Stimulated activated naive B cell treated with anti-CD40 and anti-IgM and Interleukin-4, amounts not matched to agents 10 μg/mL and 1 μg/mL and 100 μg/mL, for 72 hours (primary cell): ENCODE measurements at places on chromosomes 4 and X.

- no peak for DNase-seq
Measured at GRCh38 chrX:97026406-97026805, 142.7 kb downstream of the RPA4 start.

DNA sequence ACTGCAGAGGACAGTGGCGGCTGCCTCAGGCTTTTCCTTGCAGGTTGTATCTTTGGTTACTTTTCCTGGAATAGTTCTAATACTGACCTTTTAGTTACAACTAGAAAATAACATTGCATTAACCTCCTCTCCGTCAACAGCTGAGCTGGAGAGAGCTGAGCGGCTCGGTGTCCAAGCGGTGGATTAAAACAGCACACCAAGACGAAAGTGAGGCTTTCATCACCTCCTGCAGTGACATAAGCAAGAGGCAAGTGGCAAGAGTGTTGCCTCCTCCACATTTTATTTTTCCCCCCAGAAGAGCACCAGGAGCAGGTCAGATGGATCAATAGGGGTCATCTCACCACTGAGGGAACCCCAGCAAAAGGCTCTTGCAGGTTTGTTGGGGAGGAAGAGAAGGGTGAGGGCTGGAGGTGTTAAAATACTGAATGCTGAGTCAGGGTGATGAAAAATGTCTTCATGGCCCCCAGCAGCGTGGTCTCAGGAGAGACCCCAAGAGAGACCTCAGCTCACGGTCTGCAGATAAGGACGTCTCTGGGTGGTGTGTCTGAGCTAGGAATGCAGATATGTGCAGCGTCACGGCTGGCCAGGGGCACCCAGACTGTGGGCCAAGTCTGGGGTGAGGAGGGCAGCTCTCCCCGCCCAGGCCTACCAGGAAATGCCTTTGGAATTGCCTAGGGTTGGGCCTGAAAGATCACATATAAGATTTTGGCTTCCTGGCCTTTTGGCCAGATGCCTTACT lies 50.3 kb downstream of the CASP3 start:
- no peak for DNase-seq

- DNase-seq = peak; percentile 74
Measured at GRCh38 chrX:12956704-12957534, 18.0 kb upstream of the TMSB4X start.

DNA sequence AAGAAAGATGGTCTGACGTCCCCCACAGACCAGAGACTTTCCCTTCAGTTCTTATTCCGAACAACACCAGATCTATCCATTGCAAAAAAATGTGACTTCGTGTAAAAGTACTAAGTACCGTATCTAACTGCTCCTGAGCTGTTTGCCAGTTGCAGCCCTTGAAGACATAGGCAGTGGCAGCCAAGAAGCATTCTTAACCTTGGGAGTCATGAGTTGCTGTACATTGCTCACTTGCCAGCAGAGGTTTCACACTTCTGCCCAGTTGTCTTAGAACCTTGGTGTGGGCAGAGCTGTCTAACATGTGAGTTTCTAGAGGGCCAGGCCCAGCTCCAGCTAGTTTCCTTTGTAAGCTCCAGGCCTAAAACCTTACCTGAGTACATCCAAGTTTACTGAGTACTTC lies 10.5 kb upstream of the CHRDL1 start:
- no peak for DNase-seq

DNA sequence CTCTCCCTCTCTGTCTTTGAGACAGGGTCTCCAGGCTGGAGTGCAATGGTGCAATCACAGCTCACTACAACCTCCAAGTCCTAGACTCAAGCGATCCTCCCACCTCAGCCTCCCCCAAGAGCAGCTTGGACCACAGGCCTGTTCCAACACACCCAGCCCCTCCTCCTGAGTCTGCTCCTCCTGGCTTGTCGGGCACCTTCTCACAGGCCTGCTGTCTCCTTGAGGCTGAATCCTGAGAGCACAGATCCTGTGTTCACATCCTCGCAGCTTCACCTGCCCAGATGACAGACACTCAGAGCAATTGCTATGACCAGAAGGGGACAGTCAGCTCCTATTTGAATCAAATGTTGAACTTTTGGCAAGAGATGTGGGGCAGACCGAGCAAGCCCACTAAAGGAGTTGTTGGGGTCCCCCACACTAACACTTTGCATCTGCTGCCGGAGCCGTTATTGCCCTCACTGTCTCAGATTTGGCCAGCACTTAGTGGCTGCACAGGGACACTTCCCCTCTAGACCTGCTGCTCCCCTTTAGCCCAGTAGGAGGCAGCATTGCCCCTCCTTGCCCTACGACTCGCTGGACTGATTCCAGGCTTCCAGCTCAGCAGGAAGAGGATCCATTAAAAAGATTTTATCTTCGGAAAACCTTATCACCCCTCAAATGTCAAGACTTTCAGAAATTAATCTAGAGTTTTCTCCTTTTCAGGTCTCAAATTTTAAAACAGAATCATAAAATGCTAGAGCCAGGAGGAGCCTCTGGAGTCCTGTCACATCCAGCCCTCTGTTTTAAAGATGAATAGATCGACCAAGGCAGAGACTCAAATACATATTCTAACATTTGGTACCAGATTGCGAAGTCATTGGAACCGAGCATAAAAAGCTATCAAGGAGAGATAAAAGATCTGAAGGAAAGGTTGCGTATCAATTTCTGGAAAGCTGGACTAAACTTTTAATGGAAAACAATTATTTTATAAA lies 113.7 kb downstream of the USP46 start:
- peak; percentile 35 for DNase-seq

DNA sequence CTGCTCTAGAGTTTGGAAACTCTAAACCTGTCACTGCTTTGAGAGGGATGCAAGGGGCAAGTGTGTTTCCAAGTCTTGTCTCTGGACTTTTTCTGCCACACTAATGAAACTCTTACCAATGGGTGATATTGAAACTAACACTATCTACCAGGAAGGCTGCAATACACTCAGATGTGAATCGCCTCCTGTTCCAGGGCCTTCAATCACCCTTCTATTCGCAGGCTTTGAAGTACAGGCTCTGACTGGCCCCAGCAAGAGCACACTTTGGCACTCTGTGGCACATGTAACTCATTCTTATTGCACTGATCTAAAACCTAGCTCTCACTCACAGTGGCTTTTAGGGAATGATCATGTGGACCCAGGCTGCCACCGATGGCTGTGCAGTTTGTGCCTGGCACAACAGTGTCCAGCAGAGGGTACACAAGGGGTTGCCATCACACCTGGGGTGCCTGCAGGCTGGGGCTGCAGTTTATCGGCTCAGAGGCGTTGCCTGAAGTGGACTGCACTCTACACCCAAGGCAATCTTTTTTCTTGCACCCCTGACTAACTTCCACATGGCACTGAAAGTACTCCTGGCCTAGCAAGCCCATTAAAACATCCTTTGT lies 210.8 kb downstream of the MGST2 start:
- no peak for DNase-seq

DNA sequence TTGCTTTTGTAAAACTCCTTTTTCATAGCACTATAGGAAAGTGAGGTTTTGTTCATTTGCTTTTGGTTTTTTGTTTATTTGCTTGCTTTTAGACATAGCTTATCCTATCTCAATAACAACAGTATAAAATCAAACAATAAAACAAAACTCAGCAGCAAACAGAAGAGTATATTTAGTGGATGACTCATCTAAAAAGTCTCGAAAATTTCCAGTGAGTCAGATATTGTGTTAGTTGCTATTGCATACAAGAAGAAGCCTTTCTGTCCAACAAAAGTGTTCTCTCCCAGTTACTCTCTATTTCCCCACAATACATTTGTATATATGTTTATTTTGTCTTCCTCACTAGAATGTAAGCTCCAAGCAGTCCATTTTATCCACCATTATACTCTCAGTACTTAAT lies 36.0 kb upstream of the NPNT start:
- no peak for DNase-seq

DNA sequence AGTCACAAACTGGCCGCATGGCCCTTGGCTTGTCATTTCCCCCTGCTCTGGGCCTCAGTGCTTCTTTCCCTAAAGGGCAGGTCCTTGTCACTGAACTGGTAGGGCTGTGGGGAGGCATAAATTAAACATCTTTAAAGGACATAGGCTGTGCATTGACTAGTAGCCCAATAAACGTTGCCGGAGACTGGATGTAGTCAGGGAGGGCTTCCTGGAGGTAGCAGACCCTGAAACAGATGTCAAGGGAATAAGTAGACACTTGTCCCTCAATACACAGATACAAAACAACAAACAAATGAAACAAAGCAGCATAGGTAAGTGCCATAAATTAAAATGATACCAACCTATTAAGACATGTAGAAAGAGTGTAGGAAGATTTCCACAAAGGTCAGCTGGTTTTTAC lies 71.8 kb upstream of the PSAPL1 start:
- DNase-seq = no peak

DNA sequence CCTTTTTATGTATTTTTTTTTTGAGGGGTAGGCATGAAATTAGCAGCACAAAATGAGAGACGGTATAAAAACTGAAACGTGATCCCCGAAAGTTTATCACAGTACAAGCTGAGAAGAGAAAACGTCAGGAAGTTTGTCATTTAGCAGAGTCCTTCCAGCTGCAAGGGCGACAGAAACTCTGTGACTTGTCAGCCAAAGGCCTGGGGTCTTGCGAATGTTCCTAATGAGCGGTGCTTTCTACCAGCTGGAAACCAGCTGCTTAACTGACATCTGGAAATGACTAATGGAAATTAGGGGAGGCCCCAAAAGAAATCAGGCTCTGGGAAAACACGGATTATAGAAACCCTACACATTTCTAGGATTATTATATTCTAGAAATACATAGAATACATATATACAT lies 66.5 kb downstream of the CHRNA9 start:
- no peak for DNase-seq

- no peak for DNase-seq
Measured at GRCh38 chrX:50770702-50771101, 43.3 kb downstream of the SHROOM4 start.

GRCh38 chr4:175929932-175930331 lies 117.9 kb upstream of the GPM6A start:
- DNase-seq = no peak

GRCh38 chr4:140174543-140174942 lies 20.6 kb upstream of the MAML3 start:
- no peak for DNase-seq

DNA sequence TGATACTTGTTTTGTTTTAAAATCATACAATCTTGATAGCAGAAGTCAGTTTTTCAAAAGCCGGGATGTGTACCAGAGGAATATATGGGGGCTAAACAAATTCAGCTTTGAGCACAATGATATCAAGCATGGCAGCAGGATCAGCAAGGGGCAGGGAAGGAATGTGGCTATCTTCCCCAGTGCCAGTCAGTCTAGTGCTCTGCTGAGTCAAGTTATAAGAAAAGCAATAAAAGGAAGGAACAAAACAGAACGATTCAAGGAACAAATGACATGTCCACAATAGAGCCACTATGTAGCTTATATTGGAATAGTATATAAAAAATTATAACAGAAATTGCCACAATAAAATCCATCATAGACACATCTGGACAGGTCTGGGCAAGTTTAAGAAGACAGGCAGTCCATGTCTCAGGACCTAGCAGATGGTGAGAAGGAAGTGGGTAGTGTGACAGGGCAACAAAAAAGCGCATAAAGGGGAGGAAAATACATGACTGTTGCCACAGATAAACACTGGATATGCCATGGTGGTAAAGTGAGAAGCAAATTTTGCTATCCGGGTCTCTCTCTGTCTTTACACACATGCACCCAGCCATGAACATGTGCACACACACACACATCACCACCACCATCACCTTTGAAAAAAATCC lies 518.2 kb upstream of the HTR2C start:
- no peak for DNase-seq
